ENCODE measurements at places on chromosomes 5 and 9. TPM values are rescaled to one million over a fixed set of nuclear protein-coding genes. Genes with fewer than 3 reads are reported as not detected.

DNA sequence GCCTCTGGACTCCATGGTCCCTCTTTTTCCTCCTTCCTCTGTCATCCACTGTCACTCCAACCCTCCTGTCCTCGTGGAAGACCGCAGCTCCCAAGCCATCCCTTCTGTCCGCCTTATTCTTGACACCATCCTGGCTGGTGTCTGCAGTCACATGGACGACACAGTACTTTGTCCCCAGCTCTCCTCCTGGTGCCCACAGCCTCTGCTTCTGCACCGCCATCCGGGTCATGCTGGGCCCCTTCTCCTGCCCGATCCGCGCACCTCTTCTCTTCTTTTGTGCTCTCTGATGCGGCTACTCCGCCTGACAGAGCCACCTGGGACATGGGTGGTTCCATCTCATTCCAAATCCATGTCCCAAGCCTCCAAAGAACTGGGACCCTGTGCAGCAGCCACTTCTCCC is 22.5 kb downstream of the ROPN1L start:
- no peak for DNase-seq

DNA sequence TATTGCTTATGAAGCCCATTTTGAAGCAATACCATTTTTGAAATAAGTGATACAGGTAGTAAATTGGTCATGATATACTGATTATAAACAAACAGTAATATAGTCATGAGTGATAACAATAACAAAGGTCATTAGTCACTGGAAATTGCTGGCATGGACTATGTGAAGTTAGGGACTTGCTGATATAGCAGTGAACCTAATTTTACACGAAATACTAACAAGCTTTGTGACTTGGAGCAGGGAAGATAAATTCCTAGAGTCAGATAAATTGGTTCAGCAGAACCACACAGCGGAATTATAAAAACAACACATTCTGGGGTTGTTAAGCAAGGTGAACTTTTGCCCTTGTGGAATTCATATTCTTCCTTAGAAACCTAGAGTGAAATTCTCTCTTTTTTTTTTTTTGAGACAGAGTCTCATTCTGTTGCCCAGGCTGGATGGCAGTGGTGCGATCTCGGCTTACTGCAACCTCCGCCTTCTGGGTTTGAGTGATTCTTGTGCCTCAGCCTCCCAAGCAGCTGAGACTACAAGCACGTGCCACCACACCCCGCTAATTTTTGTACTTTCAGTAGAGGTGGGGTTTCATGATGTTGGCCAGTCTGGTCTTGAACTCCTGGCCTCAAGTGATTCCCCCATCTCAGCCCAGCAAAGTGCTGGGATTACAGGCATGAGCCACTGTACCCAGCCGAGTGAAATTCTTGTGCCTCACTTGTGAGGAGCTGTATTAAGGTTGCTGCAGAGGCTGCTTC is 6.0 kb downstream of the UGCG start:
- no peak for DNase-seq

DNA sequence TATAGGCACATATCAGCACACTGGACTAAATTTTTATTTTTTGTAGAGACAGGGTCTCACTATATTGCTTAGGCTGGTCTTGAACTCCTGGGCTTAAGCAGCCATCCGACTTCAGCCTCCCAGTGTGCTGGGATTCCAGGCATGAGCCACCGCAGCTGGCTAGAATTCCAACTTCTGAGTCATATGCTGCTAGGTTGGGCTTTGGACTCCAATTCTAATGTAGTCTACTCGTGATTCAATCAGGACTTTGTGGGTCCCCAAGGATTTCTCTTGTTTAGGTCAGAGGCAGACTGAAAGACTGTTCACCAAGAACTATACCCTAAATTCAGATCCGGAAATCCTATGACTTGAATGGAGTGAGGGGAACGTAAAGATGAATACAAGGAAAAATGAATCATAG is 68.2 kb upstream of the CHD1 start:
- no peak for DNase-seq

DNA sequence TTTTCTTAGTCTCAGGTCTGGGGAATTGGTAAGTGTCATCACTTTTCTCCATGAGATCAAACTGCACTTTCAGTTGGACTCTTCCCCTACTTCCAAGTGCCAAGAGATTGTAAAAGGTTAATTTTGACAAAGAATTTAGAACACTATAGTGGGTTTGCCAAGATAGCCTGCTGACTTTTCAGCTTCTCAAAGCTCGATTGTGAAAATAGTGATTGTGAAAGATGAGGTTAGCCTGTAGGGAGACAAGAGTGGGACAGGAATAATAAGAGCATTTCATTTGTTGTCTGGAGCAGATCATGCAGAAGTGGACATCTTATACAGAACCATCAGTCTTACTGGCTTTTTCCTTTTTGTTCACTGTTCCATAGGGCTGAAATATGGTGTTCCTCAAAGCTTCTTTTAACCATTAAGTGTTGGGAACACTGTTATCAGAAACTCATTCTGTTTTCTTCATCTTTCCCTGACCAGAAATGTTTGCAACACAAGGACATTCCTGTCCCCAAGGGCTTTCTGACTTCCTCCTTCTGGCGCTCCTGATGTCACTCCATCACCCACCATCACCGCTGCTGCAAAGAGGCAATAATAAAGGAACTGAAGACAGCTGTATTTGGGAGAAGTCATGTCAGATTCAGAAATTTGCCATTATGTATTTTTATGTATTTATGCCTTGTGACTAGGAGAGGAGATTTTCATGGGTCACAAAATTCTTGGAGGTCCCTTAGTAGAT is 11.6 kb upstream of the SPTAN1 start:
- DNase-seq: no peak

DNA sequence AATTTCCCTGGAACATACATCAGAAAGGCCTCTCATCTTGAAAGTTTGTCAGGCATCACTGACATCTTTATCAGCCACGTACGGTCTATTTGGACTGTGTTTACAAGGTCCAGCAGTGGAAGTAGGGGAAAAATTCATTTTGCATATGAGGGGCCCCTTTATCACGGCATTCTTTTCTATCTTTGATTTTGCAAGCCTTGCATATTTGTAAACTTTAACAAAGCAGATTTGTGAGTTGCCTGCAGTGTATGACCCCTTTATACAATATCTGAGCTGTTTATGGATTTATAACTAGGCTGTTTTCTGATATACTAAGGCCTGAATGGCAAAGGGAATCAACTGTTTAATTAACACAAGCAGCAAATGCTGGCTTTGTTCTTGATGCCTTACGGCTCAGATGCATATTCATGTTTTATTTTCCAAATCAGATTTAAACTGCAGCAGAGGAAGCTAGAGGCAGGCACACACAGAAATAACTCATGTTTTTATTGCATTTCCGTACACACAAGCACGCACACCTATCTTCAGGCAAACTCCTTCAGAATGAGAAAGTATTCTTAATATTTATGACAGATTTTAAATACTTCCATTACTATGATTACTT is 61.1 kb downstream of the CD180 start:
- no peak for DNase-seq

- no peak for DNase-seq
These were observed 7.1 kb downstream of the SNX18 start for GRCh38 chr5:54524704-54525103.

- no peak for DNase-seq
These were observed 4.7 kb downstream of the APC start for GRCh38 chr5:112742424-112742823.

Gene ZER1
- polyA plus RNA-seq: 28.0 TPM

Measured in AG04450 (cell line).